Osteocyte (in vitro differentiated cells): ENCODE measurements at places on chromosomes 1 and 21. TPM values are rescaled to one million over a fixed set of nuclear protein-coding genes. Genes with fewer than 3 reads are reported as not detected.

GRCh38 chr1:227948493-227949260, 945 bp upstream of the WNT9A start:
- no peak overlapping the region for H3K27ac ChIP-seq
- no peaks in the 10 kb centered on the region for H3K27me3 ChIP-seq
- H3K4me1 ChIP-seq: peaks cover 37% of the 10 kb centered on the region
- H3K36me3 ChIP-seq: no peaks in the 10 kb centered on the region
- H3K4me3 ChIP-seq: peak overlapping the region; percentile 69
- DNase-seq: peak; percentile 77

DNA sequence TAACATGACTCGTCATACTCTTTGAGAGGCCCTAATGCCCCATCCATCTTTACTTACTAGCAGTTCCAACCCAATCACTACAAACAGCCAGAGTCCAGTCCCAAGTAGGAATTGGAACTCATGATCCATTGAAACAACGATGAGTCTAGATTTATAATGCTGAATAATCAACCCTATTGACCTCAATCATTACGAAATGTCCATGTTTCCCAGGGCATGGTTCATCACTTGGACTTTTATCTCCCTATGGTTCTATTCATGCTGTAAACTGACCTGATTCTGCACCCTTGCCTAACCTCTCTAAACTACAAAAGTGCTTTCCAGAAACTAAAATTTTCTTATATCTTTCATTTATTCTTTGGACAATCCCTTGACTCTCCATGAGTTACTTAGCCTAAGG, 840.0 kb upstream of the B3GALT2 start:
- no peaks in the 10 kb centered on the region for H3K36me3 ChIP-seq
- DNase-seq: no peak
- no peaks in the 10 kb centered on the region for H3K27me3 ChIP-seq
- peaks cover 4% of the 10 kb centered on the region for H3K4me1 ChIP-seq
- H3K4me3 ChIP-seq: no peak overlapping the region
- H3K27ac ChIP-seq: no peak overlapping the region

DNA sequence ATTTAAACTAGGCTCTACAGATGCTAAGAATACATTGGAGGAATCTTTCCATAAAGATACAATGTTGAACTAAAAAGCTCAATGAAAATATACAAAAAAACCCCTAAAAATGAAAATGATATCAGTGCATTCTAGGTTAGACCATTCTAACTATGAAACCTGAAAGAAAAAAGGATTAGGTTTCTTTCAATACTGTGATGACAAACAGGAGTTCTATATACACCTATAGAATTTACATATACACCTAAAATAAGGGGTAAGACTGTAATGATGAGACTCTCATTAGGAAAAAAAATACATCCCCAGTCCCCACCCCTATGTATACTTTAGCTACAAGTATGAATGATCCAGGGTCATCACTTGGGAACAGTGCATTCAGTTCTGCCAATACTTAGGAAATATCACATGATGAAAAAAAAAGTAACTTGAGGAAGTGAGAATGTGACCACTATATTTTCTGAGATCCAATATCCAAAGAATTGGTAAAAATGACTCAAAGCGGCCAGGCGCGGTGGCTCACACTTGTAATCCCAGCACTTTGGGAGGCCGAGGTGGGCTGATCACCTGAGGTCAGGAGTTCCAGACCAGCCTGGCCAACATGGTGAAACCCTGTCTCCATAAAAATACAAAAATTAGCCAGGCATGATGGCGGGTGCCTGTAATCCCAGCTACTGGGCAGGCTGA, 26.3 kb downstream of the SELENOF start:
- H3K4me1 ChIP-seq: peaks cover 3% of the 10 kb centered on the region
- no peak overlapping the region for H3K4me3 ChIP-seq
- H3K27me3 ChIP-seq: no peaks in the 10 kb centered on the region
- H3K36me3 ChIP-seq: peaks cover 11% of the 10 kb centered on the region
- no peak overlapping the region for H3K27ac ChIP-seq

GRCh38 chr1:77370583-77371306, 88.9 kb downstream of the AK5 start:
- peak overlapping the region; percentile 51 for H3K4me3 ChIP-seq
- H3K27ac ChIP-seq: peak overlapping the region; percentile 92
- H3K4me1 ChIP-seq: peaks cover 49% of the 10 kb centered on the region
- no peak for DNase-seq
- no peaks in the 10 kb centered on the region for H3K27me3 ChIP-seq

DNA sequence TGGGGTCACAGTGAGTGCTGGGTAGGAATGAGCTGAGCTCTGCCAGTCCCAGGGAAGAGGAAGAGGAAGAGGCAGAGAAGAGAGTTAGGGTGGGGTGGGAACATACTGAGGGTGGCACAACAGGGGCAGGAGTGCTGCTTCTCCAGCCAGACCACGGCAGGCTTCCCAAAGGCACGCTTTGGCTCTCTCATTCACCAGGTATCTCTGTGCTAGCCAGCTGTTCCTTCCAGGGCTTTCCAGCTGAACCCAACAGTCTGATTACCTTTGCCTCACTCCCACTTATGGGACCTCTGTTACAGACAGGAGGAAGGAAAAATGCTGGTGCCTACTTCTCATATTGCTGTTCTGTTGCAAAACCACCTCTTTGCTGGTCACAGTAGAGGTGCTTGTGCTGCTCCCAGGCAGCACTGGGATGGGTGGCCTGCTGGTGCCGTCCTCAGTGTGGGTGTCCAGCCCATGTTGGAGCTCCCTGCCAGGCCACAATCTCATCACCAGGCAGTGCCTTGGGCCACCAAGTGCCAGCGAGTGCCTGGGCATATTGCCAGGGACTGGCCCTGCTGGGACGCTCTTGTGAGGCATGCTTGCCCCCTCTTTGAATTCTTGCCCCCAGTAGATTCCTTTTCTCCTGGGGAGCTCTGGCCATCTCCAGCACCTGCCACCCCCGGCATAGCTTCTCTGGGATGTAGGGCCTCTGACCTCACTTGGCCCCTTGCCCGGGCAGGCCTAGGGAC, 2.1 kb downstream of the ADORA1 start:
- H3K4me1 ChIP-seq: peaks cover 23% of the 10 kb centered on the region
- no peak for DNase-seq
- peak overlapping the region; percentile 40 for H3K27ac ChIP-seq
- H3K4me3 ChIP-seq: no peak overlapping the region

DNA sequence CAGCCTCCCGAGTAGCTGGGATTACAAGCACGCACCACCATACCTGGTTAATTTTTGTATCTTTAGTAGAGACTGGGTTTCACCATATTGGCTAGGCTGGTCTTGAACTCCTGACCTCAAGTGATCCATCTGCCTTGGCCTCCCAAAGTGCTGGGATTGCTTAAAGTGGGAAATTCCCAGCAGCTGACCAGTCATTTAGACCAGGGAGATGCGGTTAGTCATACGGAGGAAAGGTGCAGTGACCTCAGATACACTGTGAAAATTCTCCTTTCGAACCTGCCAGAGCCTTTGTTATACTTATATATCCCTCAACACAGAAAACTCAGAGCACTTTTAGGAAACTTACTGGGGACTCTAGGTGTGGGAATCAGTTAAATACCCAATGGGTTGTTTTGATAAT, 39.6 kb downstream of the MAP10 start:
- H3K4me3 ChIP-seq: no peak overlapping the region
- DNase-seq: no peak
- H3K27ac ChIP-seq: no peak overlapping the region
- no peaks in the 10 kb centered on the region for H3K4me1 ChIP-seq

GRCh38 chr1:117612517-117613248, 6.8 kb downstream of the TENT5C start:
- no peaks in the 10 kb centered on the region for H3K36me3 ChIP-seq
- no peak overlapping the region for H3K27ac ChIP-seq
- DNase-seq: no peak

- H3K36me3 ChIP-seq: no peaks in the 10 kb centered on the region
- no peak overlapping the region for H3K27ac ChIP-seq
- H3K27me3 ChIP-seq: peaks cover 26% of the 10 kb centered on the region
- H3K4me3 ChIP-seq: no peak overlapping the region
- H3K4me1 ChIP-seq: peaks cover 3% of the 10 kb centered on the region
These were observed 2.5 kb upstream of the DENND2D start for GRCh38 chr1:111202707-111203623.

DNA sequence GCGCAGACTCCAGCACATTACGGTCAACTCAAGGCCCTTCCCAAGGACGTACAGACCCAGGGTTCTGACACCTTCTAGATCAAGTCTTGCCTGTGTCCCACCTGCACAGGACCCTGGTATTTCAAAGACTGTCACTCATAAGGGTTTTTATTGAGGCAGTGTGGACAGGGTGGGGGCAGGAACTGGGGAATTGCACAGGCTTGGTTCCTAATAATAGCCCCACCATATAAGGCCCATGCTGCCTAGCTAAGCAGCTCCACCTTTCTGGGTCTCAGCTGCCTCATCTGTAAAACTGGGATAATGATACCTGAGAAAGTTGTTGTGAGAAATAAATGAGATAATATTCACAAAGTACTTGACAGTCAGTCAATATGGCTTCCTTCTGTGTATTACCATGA, 55.3 kb upstream of the PUM1 start:
- DNase-seq: no peak
- H3K4me1 ChIP-seq: peaks cover 7% of the 10 kb centered on the region
- H3K27ac ChIP-seq: no peak overlapping the region
- H3K36me3 ChIP-seq: peaks cover 1% of the 10 kb centered on the region

Gene FAM177B
- total RNA-seq: not detected in 2 replicates

Gene C2CD4D
- total RNA-seq: not detected in 2 replicates

Gene TMEM269
- 0.21 and 0.67 TPM in 2 replicates for total RNA-seq

Gene HTR1D
- 1.2 and 1.6 TPM in 2 replicates for total RNA-seq

Gene OR2T11
- total RNA-seq: not detected in 2 replicates
